ENCODE measurements at places on chromosomes 1 and 21. TPM values are rescaled to one million over a fixed set of nuclear protein-coding genes. Genes with fewer than 3 reads are reported as not detected.

GRCh38 chr1:240999826-241000225 is 357.2 kb downstream of the RGS7 start:
- H3K4me3 ChIP-seq = no peak overlapping the region
- no peak overlapping the region for H3K27ac ChIP-seq
- no peaks in the 10 kb centered on the region for H3K36me3 ChIP-seq
- DNase-seq = no peak

DNA sequence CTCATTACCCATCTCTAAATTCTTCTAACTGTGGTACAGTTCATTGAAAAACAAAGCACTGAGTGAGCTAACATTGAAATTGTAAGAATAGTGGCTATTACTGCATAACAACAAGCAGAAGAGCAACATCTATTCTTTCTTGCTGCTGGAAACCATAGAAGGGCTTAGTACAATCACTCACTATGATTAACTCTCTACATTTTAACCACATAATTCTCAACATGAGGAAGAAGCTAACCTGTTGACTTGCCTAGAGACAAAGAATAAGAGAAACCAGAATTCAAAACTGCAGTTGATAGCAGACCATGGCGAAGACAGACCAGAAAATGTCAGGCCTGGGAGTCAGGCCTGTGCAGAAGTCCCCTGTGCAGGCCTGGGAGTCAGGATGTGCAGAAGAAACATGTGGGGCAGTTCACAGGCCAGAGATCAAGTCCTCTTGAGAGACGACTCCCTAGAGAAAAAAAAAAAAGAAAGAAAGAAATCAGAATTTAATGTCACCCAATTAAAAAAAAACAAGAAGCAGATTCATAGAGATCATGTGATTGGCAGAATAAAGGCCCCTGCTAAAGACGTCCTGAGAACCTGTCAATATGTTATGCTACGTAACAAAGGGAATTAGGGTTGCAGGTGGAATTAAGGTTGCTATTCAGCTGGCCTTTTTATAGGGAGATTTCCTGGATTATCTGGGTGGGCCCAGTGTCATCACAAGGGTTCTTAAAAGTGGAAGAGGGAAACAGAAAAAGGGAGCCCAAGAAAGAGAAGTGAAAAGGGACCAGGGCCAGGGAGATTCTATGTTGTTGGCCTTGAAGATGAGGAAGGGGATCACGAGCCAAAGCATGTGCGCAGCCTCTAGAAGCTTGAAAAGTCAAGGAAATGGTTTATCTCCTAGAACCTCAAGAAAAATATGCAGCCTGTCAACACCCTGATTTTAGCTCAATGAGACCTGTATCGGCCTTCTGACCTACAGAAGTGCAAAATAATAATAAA is 94.9 kb downstream of the MRPL39 start:
- no peaks in the 10 kb centered on the region for H3K36me3 ChIP-seq
- H3K4me3 ChIP-seq = no peak overlapping the region
- H3K27ac ChIP-seq = no peak overlapping the region
- no peaks in the 10 kb centered on the region for H3K27me3 ChIP-seq
- no peak for DNase-seq

Gene ACTA1
- total RNA-seq = 0.83 TPM

DNA sequence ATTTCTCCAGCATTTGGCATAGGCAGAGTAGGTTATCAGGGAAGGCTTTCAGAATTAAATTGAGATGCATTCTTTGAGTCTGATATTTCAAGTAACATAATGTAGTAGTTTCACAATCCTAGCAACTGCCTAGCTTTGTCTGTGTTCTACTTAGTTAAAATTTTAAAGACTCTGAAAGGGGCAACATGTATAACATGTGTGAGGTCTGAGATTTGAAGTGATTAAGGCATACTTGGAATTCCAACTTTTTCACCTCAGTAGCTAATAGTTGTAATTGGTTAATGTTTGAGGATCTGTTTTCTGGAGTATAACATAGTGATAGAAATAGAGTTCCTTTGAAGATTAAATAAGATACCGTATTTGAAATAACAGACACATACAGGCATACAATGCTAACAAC is 335.2 kb upstream of the BEND5 start:
- no peak overlapping the region for H3K4me3 ChIP-seq
- no peak overlapping the region for H3K27ac ChIP-seq
- DNase-seq = peak; percentile 25
- no peaks in the 10 kb centered on the region for H3K27me3 ChIP-seq

DNA sequence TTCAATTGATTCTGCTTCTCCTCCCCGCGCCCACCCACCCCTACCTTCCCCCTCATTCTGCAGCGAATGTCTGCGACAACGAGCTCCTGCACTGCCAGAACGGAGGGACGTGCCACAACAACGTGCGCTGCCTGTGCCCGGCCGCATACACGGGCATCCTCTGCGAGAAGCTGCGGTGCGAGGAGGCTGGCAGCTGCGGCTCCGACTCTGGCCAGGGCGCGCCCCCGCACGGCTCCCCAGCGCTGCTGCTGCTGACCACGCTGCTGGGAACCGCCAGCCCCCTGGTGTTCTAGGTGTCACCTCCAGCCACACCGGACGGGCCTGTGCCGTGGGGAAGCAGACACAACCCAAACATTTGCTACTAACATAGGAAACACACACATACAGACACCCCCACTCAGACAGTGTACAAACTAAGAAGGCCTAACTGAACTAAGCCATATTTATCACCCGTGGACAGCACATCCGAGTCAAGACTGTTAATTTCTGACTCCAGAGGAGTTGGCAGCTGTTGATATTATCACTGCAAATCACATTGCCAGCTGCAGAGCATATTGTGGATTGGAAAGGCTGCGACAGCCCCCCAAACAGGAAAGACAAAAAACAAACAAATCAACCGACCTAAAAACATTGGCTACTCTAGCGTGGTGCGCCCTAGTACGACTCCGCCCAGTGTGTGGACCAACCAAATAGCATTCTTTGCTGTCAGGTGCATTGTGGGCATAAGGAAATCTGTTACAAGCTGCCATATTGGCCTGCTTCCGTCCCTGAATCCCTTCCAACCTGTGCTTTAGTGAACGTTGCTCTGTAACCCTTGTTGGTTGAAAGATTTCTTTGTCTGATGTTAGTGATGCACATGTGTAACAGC is 339.9 kb downstream of the NTNG1 start:
- H3K4me1 ChIP-seq = no peaks in the 10 kb centered on the region
- H3K27me3 ChIP-seq = no peaks in the 10 kb centered on the region
- peak; percentile 51 for DNase-seq
- no peak overlapping the region for H3K4me3 ChIP-seq

GRCh38 chr1:59857679-59858354 is 43.1 kb downstream of the HOOK1 start:
- no peaks in the 10 kb centered on the region for H3K36me3 ChIP-seq
- no peaks in the 10 kb centered on the region for H3K27me3 ChIP-seq
- DNase-seq = no peak
- H3K4me3 ChIP-seq = no peak overlapping the region
- no peaks in the 10 kb centered on the region for H3K4me1 ChIP-seq
- H3K27ac ChIP-seq = no peak overlapping the region

Gene ENAH
- total RNA-seq = 75.4 TPM

Gene KRTAP13-4
- not detected for total RNA-seq

Gene DMBX1
- 0.09 TPM for total RNA-seq

- no peak overlapping the region for H3K27ac ChIP-seq
- no peaks in the 10 kb centered on the region for H3K36me3 ChIP-seq
- no peak for DNase-seq
- H3K4me3 ChIP-seq = no peak overlapping the region
- H3K4me1 ChIP-seq = no peaks in the 10 kb centered on the region
- no peaks in the 10 kb centered on the region for H3K27me3 ChIP-seq
Observed at GRCh38 chr1:50920409-50920808, 39.7 kb downstream of the FAF1 start.

GRCh38 chr1:43919906-43920305 is 13.7 kb upstream of the ARTN start:
- H3K27ac ChIP-seq = no peak overlapping the region
- no peak for DNase-seq
- H3K36me3 ChIP-seq = peaks cover 5% of the 10 kb centered on the region
- no peaks in the 10 kb centered on the region for H3K27me3 ChIP-seq
- no peak overlapping the region for H3K4me3 ChIP-seq

- H3K4me1 ChIP-seq = no peaks in the 10 kb centered on the region
- no peaks in the 10 kb centered on the region for H3K36me3 ChIP-seq
- H3K27ac ChIP-seq = no peak overlapping the region
- H3K27me3 ChIP-seq = no peaks in the 10 kb centered on the region
- DNase-seq = no peak
- no peak overlapping the region for H3K4me3 ChIP-seq
Observed at GRCh38 chr1:152313319-152313801, 11.7 kb downstream of the FLG start.

Gene TCEA3
- total RNA-seq = 33.3 TPM

- no peaks in the 10 kb centered on the region for H3K27me3 ChIP-seq
- H3K4me3 ChIP-seq = no peak overlapping the region
- peaks cover 3% of the 10 kb centered on the region for H3K4me1 ChIP-seq
- no peak overlapping the region for H3K27ac ChIP-seq
Observed at GRCh38 chr1:74486036-74486435, 26.4 kb downstream of the LRRC53 start.

Gene GPR25
- total RNA-seq = 1.0 TPM

Gene TMEM167B
- 44.6 TPM for total RNA-seq

- H3K36me3 ChIP-seq = no peaks in the 10 kb centered on the region
- no peak for DNase-seq
- H3K27me3 ChIP-seq = no peaks in the 10 kb centered on the region
Observed at GRCh38 chr1:160168016-160168415, 16.6 kb downstream of the ATP1A4 start.

Gene HPCA
- total RNA-seq = 0.40 TPM

DNA sequence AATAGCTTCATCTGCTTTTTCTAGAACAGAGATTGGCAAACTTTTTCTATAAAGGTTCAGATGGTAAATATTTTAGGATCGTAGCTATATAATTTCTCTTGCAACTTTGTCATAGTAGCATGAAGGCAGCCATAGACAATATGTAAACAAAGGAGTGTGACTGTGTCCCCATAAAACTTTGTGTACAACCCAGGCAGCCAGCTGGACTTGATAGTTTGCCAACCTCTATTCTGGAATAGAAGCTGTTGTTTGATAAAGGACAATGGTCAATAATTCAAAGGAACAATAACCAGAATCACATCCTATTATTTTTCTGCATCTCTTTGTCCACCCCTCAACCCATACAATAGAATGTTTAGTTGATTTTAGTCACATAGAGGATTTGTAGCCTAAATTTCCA is 286.7 kb downstream of the LMX1A start:
- H3K36me3 ChIP-seq = no peaks in the 10 kb centered on the region
- peak; percentile 17 for DNase-seq
- no peaks in the 10 kb centered on the region for H3K27me3 ChIP-seq
- no peak overlapping the region for H3K27ac ChIP-seq
- H3K4me3 ChIP-seq = no peak overlapping the region
- H3K4me1 ChIP-seq = no peaks in the 10 kb centered on the region

- no peak for DNase-seq
- H3K4me3 ChIP-seq = no peak overlapping the region
- H3K27me3 ChIP-seq = peaks cover 87% of the 10 kb centered on the region
- no peaks in the 10 kb centered on the region for H3K36me3 ChIP-seq
- H3K27ac ChIP-seq = no peak overlapping the region
Observed at GRCh38 chr1:98048751-98049325, 128.0 kb upstream of the DPYD start.

DNA sequence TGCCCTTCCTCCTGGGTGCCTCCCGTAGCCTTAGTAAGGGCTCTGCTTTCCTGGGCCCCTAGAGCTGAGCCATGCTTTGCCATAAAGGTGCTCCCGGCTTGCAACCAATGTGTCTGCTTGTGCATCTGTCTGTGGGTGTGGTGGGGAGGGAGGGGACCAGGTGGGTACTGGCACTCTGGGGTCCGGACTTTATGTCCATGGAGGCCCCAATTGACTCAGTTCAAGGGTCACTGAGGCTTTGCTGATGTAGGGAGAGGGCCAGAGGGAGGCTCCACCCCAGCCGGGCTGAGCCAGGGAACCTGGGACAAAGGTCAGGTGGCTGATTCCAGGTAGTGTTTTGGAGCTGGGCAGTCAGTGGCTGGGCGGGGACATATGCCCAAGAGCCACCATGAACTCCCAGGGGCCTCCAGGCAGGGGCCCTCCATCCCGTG is 15.0 kb downstream of the TNFRSF25 start:
- H3K27me3 ChIP-seq = peaks cover 32% of the 10 kb centered on the region
- H3K36me3 ChIP-seq = no peaks in the 10 kb centered on the region
- H3K4me1 ChIP-seq = no peaks in the 10 kb centered on the region
- H3K4me3 ChIP-seq = no peak overlapping the region
- no peak overlapping the region for H3K27ac ChIP-seq
